Activated T-helper 1 cell treated with anti-CD3 and anti-CD28 coated beads, Interleukin-2, amount 50 U/mL, for 16 hours (primary cell): ENCODE measurements at places on chromosomes 5 and 9.

GRCh38 chr9:75414371-75415160 is 326.3 kb downstream of the OSTF1 start:
- no peak for DNase-seq

DNA sequence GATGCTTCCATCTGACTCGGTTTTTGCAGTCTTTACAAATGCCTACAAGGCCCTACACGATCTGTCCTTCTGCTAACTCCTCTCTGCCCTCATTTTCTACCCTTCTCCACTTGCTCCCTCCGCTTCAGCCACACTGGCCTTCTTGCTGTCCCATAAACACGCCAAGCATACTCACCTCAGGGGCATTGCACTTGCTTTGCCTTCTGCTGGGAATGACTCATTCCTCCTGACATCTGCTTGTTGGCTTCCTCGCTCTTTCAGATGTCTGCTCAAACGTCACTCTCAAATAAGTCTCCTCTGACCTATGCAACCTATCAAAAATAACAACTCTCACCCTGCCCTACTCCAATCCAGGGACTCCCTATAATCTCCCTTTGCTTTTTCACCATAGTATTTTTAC is 28.2 kb downstream of the CDC25C start:
- DNase-seq = no peak

- DNase-seq = no peak
These were observed 8.5 kb upstream of the CSNK1A1 start for GRCh38 chr5:149559706-149560105.

GRCh38 chr9:6978591-6978990 is 220.8 kb downstream of the KDM4C start:
- no peak for DNase-seq

DNA sequence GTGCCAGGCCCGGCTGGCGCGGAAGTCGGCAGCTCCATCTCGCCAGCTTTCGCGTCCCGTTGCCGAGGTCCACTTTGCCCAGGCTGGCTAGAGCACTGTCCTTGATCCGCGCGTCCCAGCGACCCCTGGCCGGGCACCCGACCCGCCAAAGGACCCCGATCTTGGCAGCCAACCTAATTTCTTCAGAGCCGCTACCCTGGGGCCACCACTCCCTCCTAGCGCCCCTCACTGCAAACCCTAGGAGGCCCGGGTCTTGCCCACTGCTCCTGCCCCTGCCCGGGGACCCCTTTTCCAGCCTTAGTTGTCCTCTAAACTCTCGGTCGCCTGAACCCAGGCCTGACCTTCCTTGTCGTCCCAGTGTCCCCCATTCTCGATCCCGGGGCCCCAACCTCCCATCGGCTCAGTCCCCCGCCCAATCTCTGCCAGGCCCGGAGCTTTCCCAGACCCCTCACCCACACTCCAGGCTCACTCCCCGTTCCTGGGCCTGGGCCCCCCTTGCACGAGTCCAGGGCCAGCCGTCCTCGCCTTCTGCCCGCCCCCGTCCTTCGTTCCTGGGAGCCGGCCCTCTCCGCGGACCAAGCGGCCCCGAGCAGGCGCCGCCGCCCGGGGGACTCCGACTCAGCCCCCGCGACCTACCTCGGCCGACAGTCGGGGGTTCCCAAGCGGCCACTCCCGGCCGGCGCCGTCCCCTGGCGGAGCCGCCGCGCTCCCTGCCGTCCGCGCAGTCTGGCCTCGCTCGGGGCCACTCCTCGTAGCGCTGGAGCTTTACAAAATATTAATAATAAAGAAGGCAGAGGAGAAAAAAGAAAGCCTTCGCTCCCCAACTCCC is 701 bp upstream of the LMX1B start:
- DNase-seq = no peak

- DNase-seq = no peak
These were observed 122.8 kb downstream of the TMEM161B start for GRCh38 chr5:88145611-88146467.

- DNase-seq = no peak
These were observed 438.6 kb upstream of the MPDZ start for GRCh38 chr9:13718086-13718485.
